ENCODE measurements at places on chromosomes 4 and X. TPM values are rescaled to one million over a fixed set of nuclear protein-coding genes. Genes with fewer than 3 reads are reported as not detected.

The EXOC1L gene
- not detected for polyA plus RNA-seq

The PIR gene
- 17.5 TPM for polyA plus RNA-seq

The DOCK11 gene
- 2.8 TPM for polyA plus RNA-seq

The MAGIX gene
- 0.59 TPM for polyA plus RNA-seq

The SUPT20HL2 gene
- not detected for polyA plus RNA-seq

The THAP9 gene
- polyA plus RNA-seq: 1.2 TPM

GRCh38 chr4:128528793-128529553 is 241.4 kb upstream of the PGRMC2 start:
- DNase-seq: peak; percentile 76
- peak overlapping the region; percentile 38 for H3K27ac ChIP-seq
- no peak overlapping the region for H3K4me3 ChIP-seq
- peaks cover 40% of the 10 kb centered on the region for H3K4me1 ChIP-seq
- H3K36me3 ChIP-seq: no peaks in the 10 kb centered on the region
- H3K27me3 ChIP-seq: no peaks in the 10 kb centered on the region

DNA sequence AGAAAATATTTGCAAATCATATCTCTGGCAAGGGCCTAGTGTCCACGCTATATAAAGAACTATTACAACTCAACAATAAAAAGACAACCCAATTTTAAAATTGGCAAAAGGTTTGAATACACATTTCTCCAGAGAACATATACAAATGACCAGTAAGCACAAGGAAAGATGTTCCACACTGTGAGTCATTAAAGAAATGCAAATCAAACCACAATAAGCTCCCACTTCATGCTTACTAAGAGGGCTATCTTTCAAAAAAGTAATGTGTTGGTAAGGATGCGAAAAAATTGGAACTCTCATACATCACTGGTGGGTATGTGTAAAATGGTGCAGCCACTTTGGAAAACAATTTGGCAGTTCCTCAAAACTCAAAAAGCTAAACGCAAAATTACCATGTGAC is 884.0 kb upstream of the INTU start:
- no peaks in the 10 kb centered on the region for H3K36me3 ChIP-seq
- DNase-seq: no peak
- H3K4me1 ChIP-seq: no peaks in the 10 kb centered on the region
- H3K4me3 ChIP-seq: no peak overlapping the region
- no peak overlapping the region for H3K27ac ChIP-seq
- H3K27me3 ChIP-seq: no peaks in the 10 kb centered on the region

DNA sequence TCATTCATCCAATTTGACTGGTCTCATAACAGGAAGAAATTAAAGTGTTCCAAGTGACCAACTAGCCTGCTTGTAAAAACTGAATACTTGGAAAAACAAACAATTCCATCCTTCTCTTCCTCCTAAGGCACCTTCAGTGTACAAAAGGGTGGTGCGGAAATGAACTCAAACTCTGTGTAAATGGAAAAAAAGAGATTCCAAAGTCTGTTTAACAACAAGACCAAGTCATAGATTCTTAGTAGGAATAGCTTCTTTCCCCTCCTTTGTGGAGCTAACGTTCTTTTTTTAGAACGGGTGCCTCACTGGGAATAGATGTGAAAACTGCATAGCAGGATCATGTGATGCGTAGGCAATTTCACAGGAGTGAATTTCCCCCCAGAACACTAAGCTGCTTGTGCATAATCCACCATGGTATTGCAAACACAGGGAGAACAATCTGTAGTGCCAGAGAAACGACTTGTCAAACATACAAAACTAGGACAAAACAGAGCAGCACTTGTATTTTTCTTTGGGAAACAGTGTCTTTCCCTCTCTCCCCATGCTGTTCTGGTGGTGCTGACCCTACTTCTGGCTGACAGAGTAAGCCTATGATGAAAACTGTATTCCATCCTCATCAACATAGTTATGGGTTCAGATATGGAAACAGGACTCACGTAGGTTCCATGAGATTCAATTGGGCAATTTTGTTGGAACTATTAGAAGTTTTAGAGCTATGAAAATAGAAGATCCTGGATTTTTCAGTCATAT is 13.2 kb upstream of the SOD3 start:
- DNase-seq: no peak
- H3K27ac ChIP-seq: no peak overlapping the region
- no peak overlapping the region for H3K4me3 ChIP-seq
- H3K36me3 ChIP-seq: no peaks in the 10 kb centered on the region
- no peaks in the 10 kb centered on the region for H3K27me3 ChIP-seq
- H3K4me1 ChIP-seq: no peaks in the 10 kb centered on the region

DNA sequence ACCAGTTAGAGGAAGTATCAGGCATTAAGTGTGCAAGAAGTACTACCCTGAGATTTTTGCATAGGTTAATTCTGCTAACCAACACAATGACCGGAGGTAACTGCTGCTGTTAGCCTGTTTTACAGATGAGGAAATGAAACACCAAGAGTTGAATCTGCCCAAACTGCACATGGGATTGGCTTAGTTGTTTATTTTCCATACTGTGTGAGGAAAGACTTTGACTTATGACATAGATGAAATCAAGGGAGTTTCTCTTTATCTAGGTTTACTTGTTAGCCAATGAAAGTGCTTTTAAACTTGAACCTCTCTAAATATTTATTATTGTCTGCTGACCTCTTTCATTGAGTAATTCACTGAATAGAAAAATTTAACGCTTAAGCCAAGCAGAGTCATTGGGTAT is 10.3 kb downstream of the GUCY1B1 start:
- no peak overlapping the region for H3K27ac ChIP-seq
- no peak overlapping the region for H3K4me3 ChIP-seq
- H3K27me3 ChIP-seq: no peaks in the 10 kb centered on the region
- no peak for DNase-seq
- no peaks in the 10 kb centered on the region for H3K4me1 ChIP-seq
- no peaks in the 10 kb centered on the region for H3K36me3 ChIP-seq

DNA sequence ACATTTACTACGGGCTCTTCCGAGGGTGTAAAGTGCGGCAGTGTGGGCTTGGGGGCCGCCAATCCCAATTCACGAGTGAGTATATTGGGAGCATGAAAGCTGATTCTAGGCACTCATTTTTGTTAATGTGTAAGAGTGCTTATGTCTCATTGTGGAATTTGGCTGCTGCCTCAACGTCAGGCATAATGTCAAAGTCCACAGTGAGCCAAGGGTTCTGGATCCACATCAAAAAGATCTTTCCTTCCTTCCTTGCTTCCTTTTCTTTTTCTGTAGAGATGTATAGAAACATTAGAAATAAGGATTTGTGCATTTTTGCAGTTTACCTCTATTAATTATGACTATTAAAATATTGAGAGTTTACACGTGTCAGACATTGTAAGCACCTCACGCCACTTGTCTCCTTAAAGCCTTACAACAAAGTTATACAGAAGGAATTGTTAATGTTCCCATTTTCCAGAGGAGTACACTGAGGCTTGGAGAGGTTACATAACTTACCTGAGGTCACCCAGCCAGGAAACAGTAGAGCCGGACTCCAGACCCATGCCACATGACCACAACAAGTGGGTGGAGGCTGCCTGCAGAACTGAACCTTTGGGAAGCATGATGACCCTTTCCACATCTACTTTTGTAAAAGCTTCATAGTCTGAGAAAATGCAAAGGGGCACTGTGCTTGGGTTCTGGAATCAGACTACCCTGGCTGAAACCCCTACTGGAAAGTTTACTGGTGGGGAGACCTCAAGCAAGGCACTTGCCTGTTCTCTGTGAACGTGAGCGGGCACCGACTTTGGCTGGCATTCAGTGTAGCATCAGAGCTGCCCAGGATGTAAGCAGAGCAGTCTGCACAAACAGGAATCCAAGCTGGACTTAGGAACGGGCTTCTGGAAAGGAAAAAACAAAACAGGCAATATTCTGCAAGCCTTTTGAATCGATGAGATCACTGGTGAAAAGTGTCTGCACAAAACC is 761 bp downstream of the CLRN2 start:
- H3K27me3 ChIP-seq: peaks cover 4% of the 10 kb centered on the region
- no peaks in the 10 kb centered on the region for H3K36me3 ChIP-seq
- H3K27ac ChIP-seq: no peak overlapping the region
- H3K4me1 ChIP-seq: peaks cover 19% of the 10 kb centered on the region
- no peak for DNase-seq

- H3K27ac ChIP-seq: no peak overlapping the region
- H3K4me3 ChIP-seq: no peak overlapping the region
- H3K27me3 ChIP-seq: no peaks in the 10 kb centered on the region
- H3K36me3 ChIP-seq: no peaks in the 10 kb centered on the region
Observed at GRCh38 chr4:80732010-80732409, 298.5 kb upstream of the BMP3 start.

DNA sequence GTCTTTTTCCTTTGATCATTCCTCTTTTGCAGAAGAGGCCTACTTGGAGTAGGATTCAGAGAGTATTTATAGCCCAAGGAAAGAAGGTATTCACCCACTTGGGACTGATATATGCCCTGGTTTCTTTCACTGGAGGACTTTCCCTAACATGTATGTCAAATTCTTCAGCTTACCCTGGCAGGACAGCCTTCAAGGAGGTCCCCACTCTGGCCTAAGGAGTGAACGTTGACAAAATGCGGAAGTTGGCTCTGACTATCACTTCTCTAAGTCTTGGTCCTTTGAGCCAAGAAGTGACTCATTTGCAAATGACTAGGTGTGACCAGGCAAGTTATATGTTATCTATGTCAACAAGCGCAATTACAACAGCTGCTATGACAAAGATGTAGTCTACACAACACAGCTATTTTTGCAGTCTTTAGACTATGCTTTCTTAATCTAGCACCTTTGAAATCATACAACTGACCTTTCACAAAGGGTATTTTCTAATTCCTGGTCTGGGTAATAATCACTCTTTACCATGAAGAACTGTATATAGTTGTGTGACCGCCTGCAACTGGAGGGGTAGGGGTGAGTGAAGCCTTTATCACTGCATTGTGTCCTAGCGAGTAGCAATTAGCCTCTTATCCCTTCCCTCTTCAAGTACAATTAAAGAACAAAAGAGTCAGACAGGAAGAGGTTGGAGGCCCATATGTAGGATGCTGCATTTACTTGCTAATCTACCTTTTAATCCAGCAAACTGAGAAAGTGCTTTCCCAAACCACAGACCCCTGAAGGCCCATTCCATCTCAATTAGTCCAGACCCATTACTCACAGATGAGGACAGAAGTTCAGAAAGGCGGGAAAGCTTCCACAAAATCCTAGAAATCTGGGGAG is 50.1 kb downstream of the RASGEF1B start:
- H3K4me3 ChIP-seq: no peak overlapping the region
- no peaks in the 10 kb centered on the region for H3K27me3 ChIP-seq

DNA sequence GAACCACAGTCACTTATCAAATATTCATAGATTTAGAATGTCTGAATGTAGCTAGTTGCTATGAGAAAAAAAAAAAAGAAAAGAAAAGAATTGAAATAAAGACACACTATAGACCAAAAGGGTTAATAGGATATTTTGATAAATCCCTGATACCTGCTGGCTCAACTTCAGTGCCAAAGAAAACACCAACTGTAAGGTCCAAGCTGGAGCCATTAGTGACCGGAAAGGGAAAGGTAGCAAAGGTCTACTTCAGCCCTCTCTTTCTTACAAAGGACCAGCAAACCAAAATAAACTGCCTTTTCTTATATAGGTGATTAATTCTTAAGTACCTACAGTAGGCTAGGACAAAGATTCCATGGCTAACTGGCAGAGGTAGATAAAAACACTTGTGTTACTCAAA is 9.7 kb downstream of the CBR4 start:
- DNase-seq: no peak
- H3K27ac ChIP-seq: no peak overlapping the region
- H3K36me3 ChIP-seq: peaks cover 5% of the 10 kb centered on the region
- H3K4me3 ChIP-seq: no peak overlapping the region

GRCh38 chr4:12445711-12446235 is 1017.1 kb upstream of the HS3ST1 start:
- DNase-seq: no peak
- H3K27ac ChIP-seq: no peak overlapping the region
- no peaks in the 10 kb centered on the region for H3K36me3 ChIP-seq
- no peak overlapping the region for H3K4me3 ChIP-seq
- no peaks in the 10 kb centered on the region for H3K27me3 ChIP-seq

DNA sequence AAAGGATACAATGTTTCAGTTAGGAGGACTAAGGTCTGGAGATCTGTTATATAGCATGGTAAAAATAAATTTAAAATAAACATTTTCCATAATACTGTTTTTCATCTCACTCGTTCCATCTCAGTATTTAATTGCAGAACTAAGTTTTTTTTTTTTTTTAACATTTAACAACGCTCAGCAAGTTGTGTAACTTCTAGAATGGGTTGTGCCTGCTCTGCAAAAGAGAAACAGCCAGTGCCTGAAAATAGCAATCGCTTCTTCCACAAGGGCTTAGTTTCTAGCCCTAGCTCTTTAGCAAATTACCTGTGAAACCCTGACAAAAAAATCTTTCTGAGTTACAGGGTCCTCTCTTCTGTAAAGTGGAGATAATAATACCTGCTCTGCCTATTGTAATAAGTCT is 41.9 kb downstream of the CNGA1 start:
- H3K36me3 ChIP-seq: no peaks in the 10 kb centered on the region
- H3K4me3 ChIP-seq: no peak overlapping the region
- no peaks in the 10 kb centered on the region for H3K4me1 ChIP-seq
- H3K27me3 ChIP-seq: no peaks in the 10 kb centered on the region

GRCh38 chrX:21926116-21926515 is 14.4 kb upstream of the SMS start:
- no peak for DNase-seq
- no peak overlapping the region for H3K4me3 ChIP-seq
- H3K36me3 ChIP-seq: no peaks in the 10 kb centered on the region
- H3K27me3 ChIP-seq: no peaks in the 10 kb centered on the region
